ENCODE measurements at places on chromosomes 6 and 20.

DNA sequence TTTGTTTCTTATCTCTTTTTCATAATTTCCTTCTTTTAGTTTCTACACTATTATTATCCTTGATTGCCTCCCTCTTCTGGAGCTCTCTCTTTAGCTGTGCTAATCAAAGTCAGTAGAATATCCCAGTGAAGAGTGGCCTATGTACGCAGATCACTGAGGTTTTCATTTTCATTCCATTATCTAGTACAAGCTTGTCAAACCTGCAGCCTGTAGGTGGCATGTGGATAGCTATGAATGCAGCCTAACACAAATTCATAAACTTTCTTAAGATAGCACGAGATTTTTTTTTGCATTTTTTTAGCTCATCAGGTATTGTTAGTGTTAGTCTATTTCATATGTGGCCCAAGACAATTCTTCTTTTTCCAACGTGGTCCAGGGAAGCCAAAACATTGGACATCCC is 825.7 kb upstream of the MAP3K7 start:
- DNase-seq: no peak

GRCh38 chr6:28347119-28347518 is 2.6 kb upstream of the ZKSCAN3 start:
- DNase-seq: no peak

DNA sequence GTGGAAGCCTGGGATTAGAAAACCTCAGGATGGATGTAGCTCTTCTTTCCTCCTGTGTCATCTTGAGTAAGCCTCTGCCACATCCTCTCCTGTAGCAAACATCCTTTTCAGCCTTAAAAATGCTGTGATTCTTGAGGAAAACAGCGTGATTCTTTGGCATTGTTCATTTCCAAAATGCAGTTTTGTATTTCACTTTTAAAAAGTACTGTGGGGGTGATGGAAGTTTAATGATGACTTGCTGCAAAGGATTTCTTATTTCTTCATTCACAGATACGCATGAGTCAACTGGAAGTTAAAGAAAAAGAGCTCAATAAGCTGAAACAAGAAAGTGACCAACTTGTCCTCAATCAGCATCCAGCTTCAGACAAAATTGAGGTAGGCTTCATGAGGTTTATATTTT is 23.9 kb upstream of the SNRNP48 start:
- DNase-seq: no peak

DNA sequence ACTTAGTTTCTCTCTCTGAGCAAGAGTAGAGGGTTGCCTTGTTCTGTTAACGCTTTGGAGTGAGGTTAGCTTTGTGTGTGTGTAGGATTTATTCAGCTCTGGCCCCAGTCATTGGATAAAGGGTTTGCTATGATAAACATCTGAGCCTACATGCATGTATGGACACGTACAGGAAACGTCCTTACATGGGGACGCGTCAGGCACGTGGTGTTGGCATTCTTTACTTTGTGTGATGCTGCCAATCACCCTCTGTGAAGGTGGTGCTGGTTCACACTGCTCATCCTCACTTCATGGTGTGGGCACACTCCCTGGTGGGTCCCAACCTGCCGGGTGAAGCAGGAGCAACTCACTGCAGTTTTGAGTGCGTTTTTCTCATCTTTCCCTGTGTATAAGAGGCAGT is 53.4 kb upstream of the CD93 start:
- DNase-seq: no peak

DNA sequence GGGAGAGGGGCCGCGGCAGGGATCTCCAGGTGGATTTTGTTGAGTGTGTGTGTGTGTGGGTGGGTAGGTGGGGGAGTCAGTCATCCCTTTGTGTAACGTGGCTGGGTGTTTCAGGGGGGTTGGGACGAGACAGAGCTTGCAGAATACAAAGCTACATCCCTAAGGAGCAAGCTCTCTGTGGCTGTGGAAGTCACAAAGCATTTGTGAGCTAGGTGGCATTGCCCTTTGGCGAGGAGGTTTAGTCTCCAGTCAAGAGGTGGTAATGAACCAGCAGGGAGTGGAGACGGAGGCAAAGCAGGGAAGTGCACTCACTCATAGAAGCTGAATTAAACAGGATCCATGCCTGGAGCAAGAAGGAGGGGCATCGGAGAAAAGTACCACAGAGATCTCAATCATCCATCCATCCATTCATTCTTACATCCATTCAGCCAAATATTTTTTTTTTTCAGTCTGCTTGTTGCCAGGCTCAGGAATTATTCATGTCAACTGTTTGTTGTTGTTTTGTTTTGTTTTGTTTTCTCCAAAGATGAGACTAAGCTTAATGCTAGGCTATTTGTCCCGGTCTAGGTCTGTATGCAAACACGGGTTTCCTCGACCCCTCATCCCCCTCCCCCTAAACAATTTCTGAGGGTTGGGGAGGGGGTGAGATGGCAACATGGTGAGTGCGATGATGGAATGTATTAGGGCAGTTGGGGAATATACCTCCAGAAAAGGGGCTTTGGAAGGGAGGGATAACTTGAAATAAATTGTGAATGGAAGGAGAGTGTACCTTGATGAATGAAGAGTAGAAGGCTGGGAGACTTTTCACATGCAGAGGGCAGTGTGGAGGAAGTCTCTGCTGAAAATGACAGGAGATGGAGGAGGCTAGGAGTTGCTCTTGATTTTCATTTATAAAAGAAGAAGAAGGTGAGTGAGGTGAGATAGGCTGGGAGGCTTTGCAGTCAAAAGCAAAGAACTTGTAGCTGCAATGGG is 1.0 kb downstream of the HCRTR2 start:
- DNase-seq: no peak

GRCh38 chr6:165308926-165309731 is at the start of gene C6orf118:
C6orf118 (minus strand) TSS chr6:165309605; CDS start chr6:165309586, 19 bp downstream.
- DNase-seq: peak; percentile 85

- DNase-seq: no peak
Observed at GRCh38 chr6:169312658-169313346, 59.2 kb upstream of the THBS2 start.

Data from NCI-H2029 (cell line).